ENCODE measurements at places on chromosomes 12 and 14.
A peak's percentile ranks its signal among the peaks of the same experiment; 100 is the strongest.

DNA sequence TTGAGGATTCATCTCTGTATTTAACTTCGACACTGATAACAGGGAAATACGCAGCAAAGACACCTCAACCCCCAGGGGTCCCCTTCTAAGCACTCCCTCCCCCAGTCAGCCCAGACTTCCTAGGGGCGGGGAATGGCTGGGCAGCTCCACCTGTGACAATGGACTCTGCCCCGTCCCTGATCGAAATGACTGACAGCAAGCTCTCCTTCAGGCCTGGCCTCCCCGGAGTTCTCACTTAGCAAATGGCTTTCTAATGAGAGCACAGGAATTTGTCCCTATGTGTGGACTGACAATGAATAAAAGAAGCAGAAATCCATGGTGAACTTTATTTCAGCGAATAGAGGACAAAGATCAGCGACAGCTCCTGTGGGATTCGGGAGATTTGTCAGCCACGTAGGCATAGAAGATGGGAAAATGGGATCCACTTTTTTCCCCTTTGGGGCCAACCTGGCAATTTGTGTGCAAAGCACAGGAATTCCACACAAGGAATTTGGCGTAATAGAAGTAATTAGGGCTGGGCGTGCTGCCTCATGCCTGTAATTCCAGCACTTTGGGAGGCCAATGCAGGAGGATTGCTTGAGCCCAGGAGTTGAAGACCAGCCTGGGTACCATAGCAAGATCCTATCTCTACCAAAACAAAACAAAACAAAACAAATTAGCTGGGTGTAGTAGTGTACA is 63.8 kb downstream of the TNFAIP2 start:
- DNase-seq, result no peak

DNA sequence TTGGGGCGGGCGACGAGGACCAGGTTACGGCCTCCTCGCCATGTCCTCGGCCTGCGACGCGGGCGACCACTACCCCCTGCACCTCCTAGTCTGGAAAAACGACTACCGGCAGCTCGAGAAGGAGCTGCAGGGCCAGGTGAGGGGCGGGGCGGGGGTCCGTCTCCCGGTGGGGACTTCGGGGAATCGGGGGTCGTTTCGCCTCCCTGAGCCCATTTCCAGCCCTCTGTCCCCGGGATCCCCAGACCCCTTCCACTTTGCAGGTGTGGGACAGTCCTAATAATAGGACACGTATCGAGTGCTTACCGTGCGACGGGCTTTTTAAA is 380 bp downstream of the ANKRD13A start:
- no peak for DNase-seq

- DNase-seq, result no peak
Observed at GRCh38 chr12:107402041-107403022, 283.3 kb upstream of the PWP1 start.

DNA sequence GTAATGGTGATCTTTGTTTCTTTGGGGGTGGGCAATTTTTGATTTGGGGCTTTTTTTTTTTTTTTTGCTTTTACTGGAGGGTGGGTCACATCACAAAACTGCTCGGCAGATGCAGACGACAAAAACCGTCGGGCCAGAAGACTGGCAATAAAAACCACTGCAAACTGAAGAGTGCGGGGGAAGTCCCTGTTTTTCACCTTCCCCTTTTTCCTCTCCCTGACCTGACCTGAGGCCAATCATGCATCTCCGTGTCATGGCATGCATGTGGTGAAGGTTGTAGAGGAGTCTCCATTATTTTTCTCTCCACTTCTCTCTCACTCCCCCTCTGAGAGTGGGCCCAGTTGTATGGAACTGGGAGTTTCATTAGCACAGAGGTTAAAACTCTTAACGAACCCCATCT is 57.5 kb downstream of the AP5M1 start:
- peak; percentile 27 for DNase-seq

GRCh38 chr14:37721976-37722659 is 126.7 kb downstream of the TTC6 start:
- no peak for DNase-seq

- peak; percentile 88 for DNase-seq
Observed at GRCh38 chr14:64504310-64504896, at the start of gene ZBTB1. TSS of gene ZBTB1 (plus strand) at chr14:64504770. CDS start at chr14:64521505, 16,735 bp downstream.

DNA sequence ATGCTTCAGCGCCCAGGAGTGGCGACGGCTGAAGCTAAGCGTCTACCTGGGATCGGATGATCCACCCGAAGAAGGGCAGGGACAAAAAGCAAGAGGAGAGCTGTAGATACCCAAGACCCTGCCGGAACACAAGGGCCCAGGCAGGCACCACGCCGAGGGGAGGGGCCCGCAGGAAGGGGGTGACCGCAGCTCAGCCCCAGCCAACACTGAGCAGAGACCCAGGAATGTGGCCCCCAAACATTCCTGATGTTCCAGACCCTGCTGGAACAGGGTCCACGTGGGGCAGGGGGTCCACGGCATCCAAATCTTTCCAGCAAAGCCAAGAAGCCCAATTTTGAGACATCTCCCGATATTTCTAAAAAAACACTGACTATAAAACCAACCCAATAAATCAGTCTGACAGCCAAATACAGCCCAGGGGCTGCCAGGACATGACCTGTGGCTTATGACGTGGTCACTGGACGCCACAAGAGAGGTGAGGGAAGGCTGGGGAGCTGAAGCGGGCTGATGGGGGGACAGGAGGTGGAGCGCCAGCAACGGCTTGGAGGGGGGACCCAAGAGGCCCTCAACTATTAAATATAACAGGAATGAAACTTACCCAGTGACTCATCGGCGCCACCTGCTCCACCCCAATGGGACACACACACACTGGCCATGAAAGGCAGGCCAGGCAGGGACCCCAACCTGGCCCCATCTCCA is 58.9 kb downstream of the NCOR2 start:
- DNase-seq, result no peak

- no peak for DNase-seq
Observed at GRCh38 chr14:103718572-103718971, 3.0 kb downstream of the ZFYVE21 start.

GRCh38 chr14:21917699-21918436 is 244.2 kb upstream of the OR4E1 start:
- DNase-seq, result peak; percentile 62

DNA sequence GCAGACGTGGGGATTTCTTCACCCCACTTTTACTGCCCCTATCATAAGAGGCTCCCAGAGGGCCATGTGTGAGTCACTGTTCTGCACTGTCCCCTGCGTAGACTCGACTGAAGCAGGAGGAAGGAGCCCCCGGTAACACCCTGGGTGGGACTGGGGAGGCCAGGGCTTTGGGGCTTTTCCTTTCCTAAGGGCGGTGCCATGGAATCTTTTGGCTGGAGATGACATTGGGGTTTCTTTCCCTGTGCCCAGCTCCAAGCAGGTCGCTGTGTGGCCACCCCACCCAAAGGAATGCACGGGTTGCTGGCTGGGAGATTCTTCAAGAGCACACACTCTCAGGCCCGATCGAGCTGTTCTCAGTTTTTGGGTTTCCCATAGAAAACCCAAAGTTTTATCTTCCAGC is 62.3 kb upstream of the RIN3 start:
- no peak for DNase-seq

GRCh38 chr14:60482743-60483142 is 3.1 kb downstream of the C14orf39 start:
- DNase-seq, result no peak

GRCh38 chr14:22472935-22473854 is 115.8 kb downstream of the DAD1 start:
- peak; percentile 51 for DNase-seq

- no peak for DNase-seq
Observed at GRCh38 chr14:100599981-100600380, 12.8 kb upstream of the BEGAIN start.

Data from naive B cell (primary cell).